Cardiac fibroblast (primary cell): ENCODE measurements at places on chromosomes 16 and 17.

GRCh38 chr17:9780552-9780951, 10.8 kb downstream of the DHRS7C start:
- DNase-seq = no peak

- peak; percentile 49 for DNase-seq
These were observed 827 bp downstream of the CDK10 start for GRCh38 chr16:89687092-89687940.

DNA sequence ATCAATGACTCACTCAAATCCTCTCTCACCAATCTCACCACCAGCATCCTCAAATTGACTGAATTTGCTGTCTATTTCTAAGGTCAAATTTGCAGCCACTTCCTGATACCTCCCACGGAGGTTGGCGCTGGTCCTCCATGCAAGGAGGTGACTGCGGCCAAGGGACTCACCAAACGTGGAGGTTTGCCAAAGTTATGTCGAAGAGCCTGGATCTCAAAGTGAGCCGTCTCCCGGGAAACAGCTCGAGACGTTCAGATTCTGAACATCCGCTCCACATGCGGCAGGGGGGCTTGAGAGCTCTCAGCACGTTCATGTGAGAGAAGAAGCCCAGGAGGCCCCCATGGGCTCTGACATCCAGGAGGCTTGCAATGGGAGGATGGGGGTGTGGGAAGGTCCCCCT, 22.6 kb downstream of the LGALS3BP start:
- peak; percentile 68 for DNase-seq

- no peak for DNase-seq
These were observed 19.0 kb downstream of the MRPS23 start for GRCh38 chr17:57830880-57831279.

DNA sequence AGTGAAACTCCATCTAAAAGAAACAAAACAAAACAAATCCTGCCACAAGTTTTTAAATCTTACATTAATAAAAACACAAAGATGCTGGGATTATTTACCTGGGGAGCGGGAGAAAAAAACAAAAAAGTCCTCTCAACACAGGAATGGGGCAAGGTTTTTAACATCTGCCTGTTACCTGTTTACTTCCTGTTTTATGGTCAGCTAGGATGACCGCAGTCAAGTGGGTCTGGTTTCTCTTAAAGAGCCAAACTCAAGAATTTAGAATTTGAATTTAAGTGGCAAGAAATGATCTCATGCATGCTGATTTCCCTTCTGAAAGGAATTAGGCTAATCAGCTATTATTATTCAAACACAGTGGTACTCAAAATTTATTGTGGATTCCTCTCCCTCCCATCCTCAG, 39.7 kb upstream of the TBC1D3K start:
- DNase-seq = no peak

GRCh38 chr17:21090902-21091618, 35.7 kb upstream of the DHRS7B start:
- no peak for DNase-seq

DNA sequence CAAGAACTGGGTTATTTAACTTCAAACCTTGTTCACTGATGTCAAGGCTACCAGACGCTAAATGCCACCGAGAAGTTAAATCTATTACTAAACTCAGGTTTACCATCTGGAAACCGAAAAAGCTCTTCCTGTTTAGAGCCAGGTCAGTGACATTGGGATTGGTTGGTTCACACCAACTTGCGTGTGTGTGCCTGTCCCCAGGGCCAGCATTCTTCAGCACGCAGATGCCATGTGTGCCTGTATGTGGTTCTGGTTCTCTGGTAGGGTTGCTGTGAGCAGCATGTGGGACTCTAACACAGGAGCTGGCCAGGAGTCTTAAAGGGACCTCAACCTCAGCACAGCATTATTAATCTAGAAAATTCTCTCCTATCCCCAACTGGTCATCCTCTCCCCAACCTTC, 18.1 kb upstream of the TBX2 start:
- no peak for DNase-seq

DNA sequence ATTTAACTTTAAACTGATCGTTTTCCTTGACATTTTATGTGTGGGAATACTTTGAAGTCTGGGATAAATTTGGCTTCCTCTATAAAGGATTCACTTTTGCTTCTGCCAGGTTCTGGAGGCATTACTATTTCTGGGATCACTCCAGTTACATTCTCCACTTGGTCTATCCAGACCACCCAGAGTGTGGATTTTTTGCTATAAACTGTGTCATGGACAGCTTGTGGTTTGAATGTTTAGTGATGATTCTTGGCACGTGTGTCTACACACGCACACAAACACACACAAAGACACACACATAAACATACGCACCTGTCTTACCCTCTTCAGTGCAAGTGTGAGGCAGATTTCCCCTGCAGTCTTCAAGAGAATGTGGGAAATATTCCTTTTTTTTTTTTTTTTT, 27.4 kb upstream of the MSI2 start:
- DNase-seq = no peak

DNA sequence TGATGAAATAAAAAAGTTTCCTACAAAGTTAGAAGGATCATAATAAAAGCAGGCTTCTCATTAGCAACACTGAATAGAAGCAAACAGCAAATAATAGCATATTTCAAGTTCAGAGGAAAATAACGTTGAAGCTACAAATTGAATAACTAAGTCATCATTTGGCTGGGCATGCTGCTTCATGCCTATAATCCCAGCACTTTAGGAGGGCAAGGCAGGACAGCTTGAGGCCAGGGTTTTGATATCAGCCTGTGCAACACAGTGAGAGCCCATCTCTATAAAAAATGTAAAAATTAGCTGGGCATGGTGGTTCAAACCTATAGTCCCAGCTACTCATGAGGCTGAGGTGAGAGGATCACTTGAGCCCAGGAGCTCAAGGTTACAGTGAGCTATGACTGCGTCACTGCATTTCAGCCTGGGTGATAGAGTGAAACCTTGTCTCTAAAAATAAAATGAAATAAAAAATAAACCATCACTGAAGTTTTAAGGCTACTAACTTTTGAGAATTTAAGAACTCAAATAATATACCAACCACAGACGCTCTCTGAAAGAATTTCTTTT, 25.5 kb downstream of the NCOR1 start:
- DNase-seq = no peak

DNA sequence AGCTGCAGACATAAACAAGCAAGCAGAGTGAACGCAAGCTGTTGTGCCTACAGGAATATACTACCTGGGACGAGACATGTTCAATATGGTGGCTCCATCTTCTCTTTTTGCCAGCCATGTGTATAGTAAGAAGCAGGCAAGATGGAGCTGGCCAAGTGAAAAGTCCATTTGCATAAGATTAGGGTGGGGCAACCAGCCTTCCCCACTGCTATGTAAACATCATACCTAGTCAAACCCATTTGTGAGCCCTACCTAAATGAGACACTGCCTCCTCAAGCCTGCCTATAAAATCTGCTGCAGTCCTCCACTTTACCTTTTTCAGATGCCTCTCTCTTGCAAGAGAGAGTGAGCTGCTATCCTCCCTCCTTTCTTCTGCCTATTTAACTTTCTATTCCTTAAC, 370.1 kb upstream of the PMFBP1 start:
- no peak for DNase-seq

GRCh38 chr17:45940826-45941225, 46.5 kb downstream of the MAPT start:
- DNase-seq = no peak

- peak; percentile 68 for DNase-seq
These were observed 3.0 kb upstream of the KRT15 start for GRCh38 chr17:41521574-41522261.

GRCh38 chr17:79214940-79215604, 140.4 kb downstream of the ENGASE start:
- no peak for DNase-seq

- peak; percentile 25 for DNase-seq
These were observed 29.4 kb upstream of the SUPT4H1 start for GRCh38 chr17:58381124-58382035.

- peak; percentile 35 for DNase-seq
These were observed 4.5 kb downstream of the PRSS27 start for GRCh38 chr16:2715519-2715918.

DNA sequence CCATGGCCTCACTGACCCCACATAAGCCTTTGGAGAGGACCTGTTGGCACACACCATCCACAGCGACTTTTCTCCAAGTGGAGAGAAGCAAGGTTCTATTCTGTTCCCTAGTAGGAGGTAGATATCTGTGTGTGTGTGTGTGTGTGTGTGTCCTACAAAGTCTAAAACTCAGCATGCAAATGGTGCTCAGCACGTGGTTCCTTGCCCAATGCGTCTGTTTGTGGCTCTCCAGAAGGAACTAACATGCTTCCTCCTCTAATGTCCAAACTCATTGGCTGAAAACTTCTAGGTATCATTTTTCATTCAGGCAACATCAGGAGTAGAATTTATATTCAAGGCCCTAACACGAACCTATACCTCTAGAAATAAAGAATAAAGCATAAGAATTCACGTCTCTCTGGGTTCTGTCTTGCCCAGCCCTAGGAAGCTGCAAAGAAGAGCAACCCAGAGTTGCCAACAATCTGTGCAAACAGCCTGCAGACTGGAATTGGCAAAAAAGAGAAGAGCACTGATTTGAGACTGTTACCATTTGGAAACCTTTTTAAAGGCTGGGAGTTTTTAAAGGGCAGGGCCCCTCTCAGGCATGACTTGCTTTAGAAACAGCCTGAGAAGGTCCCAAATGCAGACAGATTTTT, 25.5 kb downstream of the MAP3K14 start:
- no peak for DNase-seq

GRCh38 chr16:70778901-70779309, 22.1 kb downstream of the VAC14 start:
- peak; percentile 92 for DNase-seq

- no peak for DNase-seq
These were observed 22.3 kb downstream of the SAP30BP start for GRCh38 chr17:75689441-75689873.

DNA sequence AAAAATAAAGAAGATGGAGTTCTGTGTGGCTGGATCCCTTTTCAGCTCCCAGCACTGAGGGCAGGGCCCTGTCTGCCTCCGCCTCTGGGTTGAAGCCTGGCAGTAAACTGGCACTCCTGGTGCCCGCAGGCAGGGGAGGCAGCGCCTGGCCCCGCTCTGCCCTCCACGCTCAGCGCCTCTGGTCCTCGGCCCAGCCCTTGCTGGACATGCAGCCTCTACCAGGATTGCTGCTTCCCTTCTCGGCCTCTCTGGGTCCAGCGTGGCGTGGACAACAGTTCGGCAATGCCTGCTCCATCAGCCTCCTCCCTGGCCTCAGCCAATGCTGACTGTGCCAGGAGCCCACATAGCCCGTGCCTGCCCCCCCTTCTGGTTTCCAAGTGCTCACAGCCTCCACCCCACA, 84.4 kb upstream of the CHMP6 start:
- no peak for DNase-seq

- no peak for DNase-seq
These were observed 193.5 kb upstream of the KIF2B start for GRCh38 chr17:53629188-53629587.
